ENCODE measurements at places on chromosomes 7 and 10.

DNA sequence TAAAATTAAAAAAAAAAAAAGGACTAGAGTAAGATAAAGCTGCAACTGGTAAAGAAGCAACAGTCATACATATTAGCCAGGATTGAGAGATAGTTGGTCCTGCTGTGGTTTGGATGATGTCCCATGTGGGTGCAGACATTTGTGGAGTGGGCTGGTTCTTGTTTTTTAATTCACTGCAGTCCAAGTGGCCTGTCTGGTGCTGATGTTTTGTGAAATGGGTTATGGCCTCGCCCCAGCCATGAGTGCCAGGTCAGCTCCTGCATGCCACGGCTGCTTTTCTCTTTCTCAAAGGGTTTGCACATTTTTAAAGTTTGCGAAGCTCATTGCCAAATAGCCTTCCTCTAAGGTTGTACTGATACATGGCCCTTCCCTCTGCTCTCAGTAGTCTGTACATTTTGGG is 14.1 kb upstream of the BTBD16 start:
- no peak for DNase-seq

DNA sequence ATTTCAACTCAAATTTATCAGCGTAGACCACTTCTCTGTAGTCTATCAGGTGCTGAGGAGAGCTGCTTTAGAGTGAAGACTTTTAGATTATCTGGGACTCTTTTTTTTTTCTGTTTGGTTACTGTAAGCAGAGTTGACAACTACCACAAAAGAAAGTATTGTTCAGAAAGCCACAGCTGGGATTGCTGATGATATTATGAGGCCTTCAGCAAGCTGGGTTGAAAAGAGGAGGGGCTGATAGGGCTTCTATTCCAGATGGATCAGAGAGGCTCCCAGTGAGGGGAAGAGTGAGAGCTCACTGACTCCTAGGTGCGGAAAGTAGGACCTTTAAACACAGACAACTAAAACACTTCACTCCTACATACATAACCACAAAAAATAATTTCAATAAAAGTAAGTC is 188.5 kb upstream of the FERD3L start:
- DNase-seq = no peak

DNA sequence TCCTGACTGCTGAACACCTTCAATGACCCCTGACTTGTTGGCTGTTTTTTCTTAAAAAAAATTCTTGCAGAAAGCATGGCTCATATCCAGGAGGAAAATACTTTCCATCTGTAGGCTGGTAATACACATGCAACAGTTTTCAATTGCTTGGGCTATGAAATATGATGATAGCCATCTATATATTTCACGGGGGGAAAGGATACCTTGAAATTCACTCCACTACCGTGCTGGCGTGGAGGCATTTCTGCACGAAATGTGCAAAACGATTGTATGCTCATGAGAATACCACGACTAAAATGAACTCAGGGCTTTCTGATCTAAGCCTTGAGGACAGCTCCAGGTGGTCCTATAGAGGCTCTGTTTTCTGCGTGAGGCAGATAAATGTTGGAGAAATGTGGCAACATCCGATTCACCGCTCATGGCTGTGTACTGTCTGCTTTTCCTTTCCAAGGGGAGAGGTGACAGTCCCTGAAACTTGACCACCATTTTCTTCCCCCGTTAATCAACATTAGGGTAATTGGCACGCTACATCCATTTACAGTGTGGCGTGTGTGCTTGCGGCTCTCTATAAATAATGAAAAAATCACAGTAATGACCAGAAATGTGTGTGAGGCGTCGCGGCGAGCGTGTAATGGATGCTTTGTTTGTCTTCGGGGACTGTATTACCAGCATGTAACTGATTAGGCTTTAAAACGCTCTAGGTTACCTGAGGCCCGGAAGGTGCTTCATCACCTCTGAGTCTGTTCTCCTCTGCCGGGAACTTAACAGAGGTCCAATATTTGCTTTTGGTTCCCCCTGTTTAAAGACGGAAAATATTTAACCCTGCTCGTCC is 12.8 kb upstream of the CARD11 start:
- no peak for DNase-seq

GRCh38 chr7:36440880-36441279 is 51.2 kb downstream of the ANLN start:
- DNase-seq = peak; percentile 23

GRCh38 chr7:156172638-156173037 is 360.4 kb upstream of the SHH start:
- DNase-seq = no peak

DNA sequence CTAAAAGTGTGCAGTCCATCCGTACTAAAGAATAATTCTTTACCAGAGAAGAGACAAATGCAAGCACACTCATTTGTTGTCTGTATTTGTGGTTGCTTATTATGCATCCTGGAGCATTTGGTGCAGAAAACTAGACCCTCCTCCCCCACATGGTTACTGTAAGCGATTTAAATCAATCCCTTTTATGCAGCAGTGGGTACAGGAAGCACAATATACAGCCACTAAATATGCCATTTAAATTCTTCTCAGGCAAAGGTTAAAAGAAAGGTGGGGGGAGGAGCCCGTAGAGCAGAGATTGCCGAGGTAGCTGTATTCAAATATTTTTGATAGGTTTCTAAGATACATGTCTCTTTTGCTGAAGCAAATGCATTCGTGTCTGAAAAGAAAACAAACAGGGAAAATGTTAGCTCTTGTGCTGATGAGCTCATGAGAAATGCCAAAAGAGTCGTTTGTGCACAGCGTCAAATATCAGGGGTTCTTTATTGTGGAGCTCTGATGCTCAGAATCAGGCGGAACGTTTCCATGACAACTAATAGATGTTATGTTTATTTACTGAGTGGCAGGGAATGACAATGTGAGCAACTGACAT is 131.3 kb upstream of the NPVF start:
- no peak for DNase-seq

DNA sequence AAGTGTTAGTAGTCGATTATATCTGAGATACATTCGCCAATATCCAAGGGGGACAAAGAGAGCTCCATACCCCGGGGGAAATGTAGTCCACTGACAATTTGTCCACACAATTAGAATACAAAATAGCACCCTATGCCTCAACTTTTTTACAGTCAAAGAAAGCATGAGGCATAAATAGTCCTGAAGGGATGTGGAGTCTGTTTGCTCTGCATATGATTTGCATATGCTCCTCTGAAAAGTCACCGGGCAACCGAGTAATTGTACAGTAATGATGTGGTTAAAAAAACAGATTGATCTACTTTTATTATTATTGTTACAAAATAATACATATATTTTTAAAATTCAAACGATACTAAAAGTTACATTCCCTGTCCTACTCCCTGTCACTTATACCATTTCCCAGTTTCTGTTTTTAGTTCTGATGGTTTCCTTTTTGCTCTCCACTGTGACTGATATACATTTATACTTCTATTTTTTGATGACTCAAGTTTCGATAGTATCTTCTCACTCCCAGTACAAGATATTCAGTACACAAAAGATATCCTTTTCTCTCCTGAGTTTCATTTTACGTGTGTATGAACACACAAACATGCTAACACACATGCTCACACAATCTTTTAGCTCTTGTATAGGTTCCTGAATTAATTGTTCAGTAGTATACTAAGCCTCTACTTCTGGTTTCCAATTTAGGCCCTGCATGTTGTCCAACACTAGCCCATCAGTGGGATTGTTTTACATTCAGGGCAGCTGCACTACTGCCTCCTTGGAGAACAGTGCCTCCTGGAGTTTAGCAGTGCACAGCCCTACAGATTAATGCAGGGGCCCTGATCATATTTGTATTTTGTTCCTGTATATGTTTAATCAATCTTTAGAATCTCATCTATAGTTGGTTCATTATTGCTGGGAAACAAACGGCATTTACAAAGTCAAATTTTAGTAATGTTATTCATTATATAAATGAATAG is 130.9 kb downstream of the TES start:
- DNase-seq = no peak

Data from CD4-positive, alpha-beta T cell treated with Interleukin-4 for 1 hour (primary cell).